ENCODE measurements at places on chromosomes 6 and 20.

GRCh38 chr6:37456816-37457560, 24.0 kb downstream of the CMTR1 start:
- no peak for DNase-seq

GRCh38 chr6:6052216-6052615, 45.5 kb upstream of the NRN1 start:
- DNase-seq, result no peak

DNA sequence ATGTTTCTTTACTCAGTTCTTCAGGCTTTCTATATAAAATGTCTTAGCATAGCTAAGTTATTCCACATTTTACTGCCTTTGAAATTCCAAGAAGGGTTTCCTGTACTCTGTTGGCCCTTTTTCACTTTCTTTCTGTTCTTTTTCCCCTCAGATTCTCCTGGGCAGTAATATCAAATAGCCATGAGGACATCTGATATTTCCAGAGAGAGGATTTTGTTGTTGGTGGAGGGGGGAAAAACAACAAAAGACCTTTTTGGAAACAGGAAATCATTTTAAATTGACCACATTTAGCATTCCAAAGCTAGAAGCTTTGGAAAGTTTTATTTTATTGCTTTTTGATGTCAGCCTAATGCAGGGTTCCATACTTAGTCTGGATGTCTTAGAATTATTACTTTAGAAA, 445.4 kb downstream of the GJA1 start:
- no peak for DNase-seq

DNA sequence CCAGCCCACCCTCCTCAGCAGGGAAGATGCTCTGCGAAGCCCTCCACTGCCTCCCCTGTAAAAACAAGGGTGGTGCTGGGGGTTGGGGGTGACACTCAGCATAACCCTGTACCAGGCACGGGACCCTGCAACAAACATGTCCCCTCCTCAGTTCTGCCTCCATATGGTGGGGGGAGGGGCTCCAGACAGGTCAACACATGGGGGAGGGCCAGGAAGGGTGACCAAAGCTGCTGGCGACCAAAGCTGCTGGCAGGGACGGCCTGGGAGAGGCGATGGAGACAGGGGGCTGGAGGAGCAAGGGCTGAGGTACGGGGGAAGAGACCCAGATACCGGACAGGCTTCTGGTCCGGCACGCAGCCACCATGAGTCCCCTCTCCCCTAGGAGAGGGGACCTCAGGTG, 123.2 kb downstream of the TAF4 start:
- DNase-seq, result no peak

DNA sequence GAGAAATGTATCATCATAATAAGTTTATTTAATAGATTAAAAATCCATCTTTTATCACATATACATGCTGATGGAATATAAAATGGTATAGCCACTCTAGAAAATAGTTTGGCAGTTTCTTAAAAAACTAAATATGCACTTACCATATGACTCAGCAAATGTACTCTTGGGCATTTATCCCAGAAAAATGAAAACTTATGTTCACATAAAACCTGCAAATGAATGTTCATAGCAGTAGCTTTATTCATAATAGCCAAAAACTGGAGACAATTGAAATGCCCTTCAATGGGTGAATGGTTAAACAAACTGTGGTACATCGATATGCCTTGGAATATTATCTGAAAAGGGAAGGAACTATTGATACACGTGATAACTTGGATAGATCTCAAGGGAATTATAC, 6.4 kb upstream of the NCOA7 start:
- no peak for DNase-seq

DNA sequence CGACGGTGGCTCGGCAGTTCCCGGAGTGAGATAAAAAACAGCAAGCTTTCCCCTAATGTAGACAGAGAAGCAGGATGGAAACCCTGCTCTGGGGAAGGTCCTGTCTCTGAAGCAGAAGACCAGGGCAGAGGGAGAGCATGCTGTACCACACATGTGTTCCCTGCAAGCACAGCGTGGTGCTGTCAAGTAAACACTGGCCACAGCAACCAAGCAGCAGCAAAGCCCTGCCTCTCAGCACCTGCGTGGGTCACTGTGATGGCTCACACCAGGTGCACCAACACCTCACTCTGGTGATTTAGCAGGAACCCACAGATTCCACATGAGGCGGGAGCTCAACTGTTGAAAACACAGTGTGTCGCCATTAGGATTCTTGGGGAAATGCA, 65.2 kb upstream of the TXNDC5 start:
- DNase-seq, result no peak

GRCh38 chr6:3754776-3755175, 3.3 kb upstream of the PXDC1 start:
- DNase-seq, result no peak

DNA sequence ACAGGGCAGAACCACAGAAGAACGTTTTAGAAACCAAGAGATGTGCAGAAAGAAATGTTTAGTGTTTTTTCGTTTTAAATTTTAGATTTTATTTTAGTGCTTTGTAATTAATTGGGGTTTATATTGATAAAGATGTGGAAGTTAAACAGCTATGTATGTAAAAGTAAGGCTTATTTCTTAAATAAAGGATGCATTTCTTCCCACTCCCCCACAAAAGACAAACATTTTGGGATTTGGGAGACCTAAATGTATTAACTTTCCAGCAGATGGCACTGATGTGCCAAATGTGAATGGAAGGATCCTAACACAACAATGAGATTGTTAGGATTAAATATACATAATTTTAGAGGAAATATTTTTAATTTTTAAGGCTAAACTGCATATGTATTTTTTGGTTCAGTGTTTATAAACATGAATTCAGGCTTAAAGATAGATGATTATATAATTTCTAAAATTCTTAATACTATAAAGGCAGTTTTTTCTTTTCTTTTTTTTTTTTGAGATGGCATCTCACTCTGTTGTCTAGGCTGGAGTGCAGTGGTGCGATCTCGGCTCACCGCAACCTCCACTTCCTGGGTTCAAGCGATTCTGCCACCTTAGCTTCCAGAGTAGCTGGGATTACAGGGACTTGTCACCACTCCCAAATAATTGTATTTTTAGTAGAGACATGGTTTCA, 12.0 kb downstream of the PFDN4 start:
- no peak for DNase-seq

- DNase-seq, result no peak
These were observed 24.3 kb upstream of the HDGFL1 start for GRCh38 chr6:22545051-22545450.

DNA sequence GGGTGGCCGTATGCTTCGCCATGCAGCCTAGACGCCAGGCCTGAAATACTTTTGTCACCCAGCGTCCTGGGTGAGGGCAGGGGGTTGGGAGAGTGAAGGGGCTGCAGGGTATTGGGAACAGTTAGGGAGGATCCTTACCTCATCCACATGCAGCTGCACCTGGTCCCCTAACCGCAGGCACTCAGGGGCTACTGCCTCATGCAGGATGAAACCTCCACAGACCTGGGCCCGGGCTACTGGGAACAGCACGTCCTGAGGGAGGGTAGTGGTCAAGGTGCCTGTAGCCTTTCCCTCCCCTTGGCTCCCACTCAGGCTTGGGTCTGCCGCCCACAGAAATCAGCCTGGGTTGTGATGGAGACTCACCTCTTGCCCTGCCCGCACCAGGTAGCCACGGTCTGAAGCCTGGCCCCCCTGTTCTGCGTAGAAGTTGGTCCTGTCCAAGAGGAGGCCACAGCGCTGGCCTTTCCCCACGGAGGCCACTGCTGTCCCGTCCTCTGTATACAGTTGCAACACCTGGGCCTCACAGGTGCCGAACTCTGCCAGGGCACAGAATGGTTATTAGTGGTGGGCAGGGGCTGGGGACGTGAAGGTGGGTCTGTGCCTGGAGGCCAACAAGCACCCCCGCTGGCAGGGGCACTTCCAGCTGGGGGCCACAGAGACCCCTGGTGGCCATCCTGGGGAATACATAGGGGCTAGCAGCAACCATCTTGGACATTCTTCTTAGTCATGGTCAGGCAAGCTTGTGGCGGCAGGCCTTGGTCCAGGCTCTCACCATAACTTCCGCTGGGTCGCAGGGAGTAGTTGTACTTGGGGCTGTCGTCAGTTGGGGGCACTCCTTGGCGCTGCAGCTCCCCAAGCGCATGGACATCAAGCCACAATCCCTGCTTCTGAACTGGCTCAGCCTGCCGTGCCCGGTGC, 8.6 kb downstream of the AARS2 start:
- DNase-seq, result peak; percentile 7

DNA sequence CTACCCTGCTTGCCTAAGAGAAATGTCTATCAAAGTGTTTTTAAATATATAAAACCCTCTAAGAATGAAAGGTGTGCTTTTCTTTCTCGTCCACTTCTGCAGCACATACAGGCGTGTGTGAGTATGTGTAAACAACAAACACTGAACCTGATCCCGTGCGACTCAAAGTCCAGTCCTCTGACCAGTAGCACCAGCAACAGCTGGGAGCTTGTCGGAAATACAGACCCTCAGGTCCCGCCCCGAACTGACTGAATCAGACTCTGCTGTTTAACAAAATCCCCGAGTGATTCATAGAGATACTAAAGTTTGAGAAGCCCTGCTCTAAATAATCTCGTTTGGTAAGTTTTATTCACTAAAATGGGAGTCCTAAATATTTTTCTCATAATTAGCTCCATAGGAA, 208.0 kb upstream of the KCNQ5 start:
- no peak for DNase-seq

DNA sequence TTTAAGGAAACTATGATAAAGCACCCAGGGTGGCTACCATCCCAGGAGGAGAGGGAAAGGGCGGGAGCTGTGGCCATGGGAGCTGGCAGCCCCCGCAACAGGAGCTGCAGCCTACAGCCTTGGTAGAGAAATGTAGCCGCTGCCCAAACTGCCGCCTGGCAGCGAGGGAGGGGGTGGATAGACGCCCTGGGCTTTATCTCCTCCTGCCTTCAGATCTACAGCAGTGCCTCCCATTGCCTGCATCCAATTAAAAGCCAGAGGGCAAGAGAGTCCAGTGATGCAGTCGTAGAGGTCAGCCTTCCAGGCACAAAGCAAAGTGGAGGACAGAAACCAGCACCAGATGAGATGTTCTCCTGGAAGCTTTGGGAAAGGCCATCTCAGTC, 35.0 kb upstream of the ZFAND3 start:
- DNase-seq, result no peak

- no peak for DNase-seq
These were observed 124.7 kb downstream of the PREX1 start for GRCh38 chr20:48703107-48703506.

- no peak for DNase-seq
These were observed 3.4 kb upstream of the ZNF512B start for GRCh38 chr20:63973160-63973479.

- no peak for DNase-seq
These were observed 803 bp upstream of the ADGRG6 start for GRCh38 chr6:142300758-142301650.

DNA sequence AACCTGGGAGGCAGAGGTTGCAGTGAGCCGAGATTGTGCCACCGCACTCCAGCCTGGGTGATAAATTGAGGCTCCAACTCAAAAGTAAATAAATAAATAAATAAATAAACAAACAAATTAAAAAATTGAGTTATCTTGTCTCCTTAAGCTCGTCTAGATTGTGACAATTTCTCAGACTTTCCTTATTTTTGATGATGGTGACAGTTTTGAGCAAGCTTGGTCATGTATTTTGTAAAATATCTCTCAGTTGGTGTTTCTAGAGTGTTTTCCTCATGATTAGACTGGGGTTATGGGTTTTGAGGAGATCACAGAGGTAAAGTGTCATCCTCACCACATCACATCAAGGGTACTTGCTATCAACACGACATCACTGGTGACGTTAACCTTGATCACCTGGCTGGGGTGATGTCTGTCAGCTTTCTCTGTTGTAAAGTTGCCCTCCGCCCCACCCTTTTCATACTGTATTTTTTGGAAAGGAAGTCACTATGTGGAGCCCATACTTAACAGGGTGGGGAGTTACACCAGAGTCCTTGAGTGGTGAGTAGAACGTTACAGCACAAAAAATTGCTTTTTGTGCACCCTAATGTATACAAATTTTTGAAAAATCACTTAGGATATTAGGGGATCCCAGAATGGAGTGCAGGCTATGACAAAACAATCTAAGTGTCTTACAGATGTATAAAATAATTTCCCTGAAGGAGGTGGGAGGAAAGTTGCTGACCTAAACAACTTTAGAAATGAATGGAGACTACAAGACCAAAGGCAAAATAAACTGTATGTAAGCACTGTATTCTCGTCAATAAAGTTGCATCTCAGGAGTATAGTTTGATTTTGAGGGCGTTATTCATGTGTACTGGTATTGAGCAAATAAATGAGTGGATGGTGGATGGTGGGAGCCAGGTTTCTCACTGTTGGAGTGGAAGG, 116.4 kb upstream of the SGK1 start:
- no peak for DNase-seq

- no peak for DNase-seq
These were observed 115.9 kb downstream of the QKI start for GRCh38 chr6:163530406-163530805.

GRCh38 chr6:53858196-53858595, 63.4 kb downstream of the LRRC1 start:
- no peak for DNase-seq

GRCh38 chr6:28719275-28719940, 193.7 kb downstream of the GPX5 start:
- no peak for DNase-seq

DNA sequence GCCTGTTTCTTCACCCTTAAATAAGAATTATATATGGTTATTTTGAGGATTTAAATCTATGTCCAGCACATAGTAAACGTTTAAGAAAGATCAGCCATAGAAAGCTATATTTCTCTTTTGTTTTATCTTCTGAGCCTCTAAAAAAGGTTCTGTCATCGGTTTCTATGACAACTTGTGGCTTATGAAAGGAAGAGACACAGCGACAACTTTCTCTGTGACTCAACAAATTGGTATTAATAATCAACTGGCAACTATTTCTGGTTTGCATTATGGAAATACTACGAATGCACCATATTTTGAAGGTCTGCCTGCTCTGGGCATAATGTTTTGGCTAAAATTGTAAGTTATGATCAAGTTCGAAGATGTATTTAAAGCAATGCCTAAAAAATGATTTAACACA, 751.0 kb downstream of the CD109 start:
- DNase-seq, result no peak

DNA sequence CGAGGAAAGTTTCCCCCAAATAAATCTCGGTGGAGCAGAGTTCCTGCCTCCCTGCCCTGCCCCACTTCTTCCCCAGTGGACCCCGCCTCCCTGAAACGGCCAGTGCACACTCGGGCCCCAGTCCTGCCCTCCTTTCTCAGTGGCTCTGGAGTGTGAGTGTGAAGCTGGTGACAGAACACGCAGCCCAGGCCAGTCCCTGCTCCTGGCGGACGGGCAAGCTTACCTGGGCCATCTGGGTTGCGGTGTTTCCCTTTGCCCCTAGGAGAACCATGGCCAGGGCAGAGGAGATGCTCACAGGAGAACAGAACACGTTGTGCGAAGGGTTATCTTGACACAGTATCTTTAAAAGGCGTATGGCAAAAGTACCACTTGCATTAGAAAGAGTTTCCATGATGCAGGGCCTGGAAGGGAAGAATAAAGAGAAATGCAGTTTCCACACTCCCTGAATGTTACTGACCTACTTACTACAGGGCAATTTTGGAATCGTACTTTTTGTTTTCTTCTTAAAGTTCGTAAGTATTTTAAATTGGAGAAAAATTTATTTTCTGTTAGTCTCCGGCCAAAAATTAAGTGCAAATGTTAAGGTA, 2.8 kb downstream of the SERPINB9 start:
- no peak for DNase-seq

Data from GM12864 (cell line).